ENCODE measurements at places on chromosomes 3 and 15.

DNA sequence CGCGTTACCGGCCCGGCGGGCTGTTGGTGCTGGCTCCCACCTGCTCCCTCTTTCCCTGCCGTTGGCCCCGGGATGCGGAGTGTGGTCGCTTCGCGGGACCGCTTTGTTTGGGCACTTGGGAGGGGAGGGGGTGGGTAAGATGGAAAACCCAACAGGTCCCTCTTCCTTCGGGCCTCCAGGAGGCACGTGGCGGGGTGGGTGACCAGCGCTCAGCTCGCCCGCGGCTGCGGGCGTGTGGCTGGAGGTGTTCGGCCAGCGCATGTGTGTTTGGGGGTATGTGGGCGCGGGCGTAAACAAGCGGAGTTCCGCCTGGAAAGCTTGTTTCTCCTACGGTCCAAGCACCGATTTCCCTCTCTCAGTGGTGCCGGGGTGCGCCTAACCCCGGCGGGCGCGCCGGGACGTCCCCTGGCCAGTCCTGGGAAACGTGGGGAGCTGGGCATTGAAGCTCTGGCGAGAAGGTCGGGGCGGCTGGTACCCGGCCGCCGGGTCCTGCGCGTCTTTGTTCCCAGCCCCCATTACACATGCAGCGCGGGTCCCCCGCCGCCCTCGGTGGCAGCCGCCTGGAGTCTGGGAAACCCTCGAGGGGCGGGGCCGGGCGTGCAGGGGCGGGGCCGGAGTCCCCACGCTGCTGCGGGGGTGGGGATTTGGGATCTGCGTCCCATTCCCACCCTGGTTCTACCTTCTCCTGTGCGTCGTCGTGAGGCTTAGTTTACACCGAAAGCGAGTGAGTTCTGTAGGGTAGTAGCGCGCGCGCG is 1.4 kb downstream of the ACVR2B start:
- peak; percentile 84 for DNase-seq

DNA sequence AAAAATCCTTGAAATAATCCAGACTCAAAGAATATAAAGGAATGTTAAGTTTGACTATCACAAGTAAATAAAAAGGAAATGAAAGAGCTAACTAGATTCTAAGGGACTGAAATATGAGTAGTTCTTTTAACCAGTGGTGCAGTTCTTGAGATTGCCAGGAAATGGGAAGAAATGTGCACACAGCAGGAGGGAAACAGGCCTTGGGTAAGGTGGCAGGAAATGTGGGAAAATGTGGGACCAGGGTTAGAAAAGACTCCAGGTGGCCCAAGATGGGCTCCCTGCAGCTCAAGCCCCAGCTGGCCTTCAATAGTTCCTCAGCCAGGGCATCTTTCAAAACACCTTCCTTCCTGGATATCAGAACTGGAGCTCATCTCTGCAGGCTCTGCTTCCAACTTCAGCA is 181.3 kb downstream of the ISL2 start:
- DNase-seq, result no peak

- no peak for DNase-seq
These were observed 209.9 kb upstream of the CTNNB1 start for GRCh38 chr3:40989141-40990061.

DNA sequence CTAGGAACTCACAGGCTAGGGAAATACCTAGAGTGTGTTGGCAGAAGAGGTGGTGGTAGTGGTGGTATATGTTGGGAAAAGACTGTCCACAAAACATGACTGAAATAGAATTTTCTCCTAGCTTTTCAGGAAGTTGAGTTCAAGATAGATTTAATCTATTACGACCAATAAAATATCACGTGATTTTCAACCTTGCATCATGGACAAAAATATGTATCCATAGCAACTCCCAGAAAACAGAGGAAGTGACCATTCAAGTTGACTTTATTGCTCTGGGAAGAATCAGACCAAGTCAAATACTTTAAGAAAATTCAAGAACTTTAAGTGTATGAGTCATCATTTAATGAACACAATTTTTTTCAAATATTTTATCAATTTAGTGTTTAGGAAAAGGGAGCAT is 347.0 kb upstream of the ZNF385D start:
- no peak for DNase-seq

- no peak for DNase-seq
These were observed 193.5 kb downstream of the FOXP1 start for GRCh38 chr3:71389911-71390573.

GRCh38 chr3:49053543-49053942 is 24.3 kb upstream of the IMPDH2 start:
- no peak for DNase-seq

DNA sequence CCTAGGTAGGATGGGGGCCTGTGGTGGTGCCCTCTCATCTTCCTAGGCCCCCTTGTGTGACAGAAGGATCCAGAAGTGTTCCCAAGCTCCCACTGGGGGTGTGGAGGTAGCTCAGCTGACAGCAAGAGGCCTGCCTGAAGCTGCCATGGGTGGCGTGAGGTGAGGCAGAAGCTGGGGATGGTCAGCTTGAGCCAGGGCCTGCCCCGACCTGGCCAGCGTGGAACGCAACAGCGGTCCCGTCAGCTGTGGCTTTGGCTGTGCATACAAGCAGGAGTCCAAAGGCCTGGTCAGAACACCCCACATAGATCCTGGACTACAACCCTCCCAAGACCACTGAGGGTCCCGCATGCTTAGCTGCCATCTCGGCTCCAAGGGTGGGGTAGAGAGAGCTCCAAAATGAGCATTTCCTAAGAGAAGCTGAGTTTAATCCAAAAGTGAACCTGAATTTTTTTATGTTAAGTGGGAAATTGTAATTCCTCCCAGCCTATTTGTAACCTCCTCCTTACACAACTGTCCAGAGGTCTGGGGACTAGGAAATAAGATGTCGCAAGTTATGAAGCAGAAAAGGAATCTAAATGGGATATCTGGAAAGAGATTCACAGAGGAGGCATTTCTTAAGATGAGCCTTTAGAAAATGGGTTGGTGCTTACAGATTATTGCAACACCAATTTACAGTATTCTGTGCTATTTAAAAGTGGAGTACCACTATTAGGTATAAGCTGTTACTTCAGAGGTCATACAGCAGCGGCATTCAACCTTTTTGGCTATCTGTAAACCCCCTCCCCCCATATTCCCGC is 9.9 kb upstream of the PLA2G4D start:
- no peak for DNase-seq

DNA sequence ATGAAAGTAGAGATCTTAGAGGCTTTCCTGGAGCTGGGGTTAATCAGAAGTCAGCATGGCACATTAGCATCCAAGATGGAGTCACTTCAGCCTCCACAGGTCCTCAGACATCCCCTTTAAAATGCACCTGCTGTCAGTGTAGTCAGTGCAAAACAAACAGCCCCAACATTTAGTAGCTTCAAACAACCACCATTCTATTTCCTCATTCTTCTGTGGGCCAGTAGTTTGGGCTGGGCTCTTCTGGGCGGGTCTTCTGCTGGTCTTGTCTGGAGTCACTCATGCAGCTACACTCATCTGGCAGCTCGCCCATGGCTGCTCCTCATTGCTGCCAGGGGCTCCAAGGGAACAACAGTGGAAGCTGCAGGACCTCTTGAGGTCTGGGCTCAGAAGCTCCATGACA is 99.9 kb downstream of the TLE3 start:
- DNase-seq, result no peak

DNA sequence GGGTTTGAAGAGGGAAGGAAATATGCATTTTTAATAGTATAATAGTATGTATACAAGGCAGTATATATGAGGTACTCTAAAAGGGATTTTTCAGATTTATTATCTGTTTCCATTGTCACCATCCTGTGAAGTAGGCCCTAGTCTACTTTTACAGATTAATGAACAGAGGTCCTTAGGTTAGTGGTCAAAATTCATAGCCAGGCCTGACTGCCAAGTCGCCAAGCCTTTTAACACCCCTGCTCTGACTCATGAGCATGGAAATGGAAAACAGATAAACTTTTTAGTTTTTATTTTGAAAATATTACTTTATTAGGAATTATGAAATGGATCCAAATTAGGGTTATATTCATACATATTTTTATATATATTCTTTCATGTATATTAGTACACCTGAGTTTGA is 146.9 kb downstream of the BBX start:
- DNase-seq, result no peak

GRCh38 chr3:42901073-42901415 is 4.9 kb upstream of the ZNF662 start:
- no peak for DNase-seq

- DNase-seq, result no peak
These were observed 139.9 kb downstream of the GREM1 start for GRCh38 chr15:32857732-32858131.

GRCh38 chr3:41467481-41467880 is 268.2 kb downstream of the CTNNB1 start:
- no peak for DNase-seq

GRCh38 chr15:36458411-36458810 is 121.0 kb upstream of the CDIN1 start:
- DNase-seq, result no peak

DNA sequence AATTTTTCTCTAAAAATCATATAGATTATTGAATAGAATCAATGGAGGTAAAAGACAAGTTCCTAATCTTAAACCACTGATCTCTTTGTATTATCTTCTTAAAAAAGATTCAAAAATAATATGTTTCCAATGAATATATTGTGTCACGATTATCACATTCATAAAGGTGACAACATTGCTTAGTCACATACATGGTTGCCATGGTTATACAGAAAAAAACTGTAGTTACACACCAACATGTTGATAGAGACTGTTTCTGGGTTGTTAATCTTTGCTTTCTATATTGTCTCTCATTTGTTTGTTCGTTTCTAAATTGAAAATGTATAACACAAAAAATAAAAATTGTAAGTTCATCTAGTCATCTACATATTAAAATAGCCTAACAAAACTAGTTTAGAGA is 376.0 kb upstream of the ALCAM start:
- no peak for DNase-seq

DNA sequence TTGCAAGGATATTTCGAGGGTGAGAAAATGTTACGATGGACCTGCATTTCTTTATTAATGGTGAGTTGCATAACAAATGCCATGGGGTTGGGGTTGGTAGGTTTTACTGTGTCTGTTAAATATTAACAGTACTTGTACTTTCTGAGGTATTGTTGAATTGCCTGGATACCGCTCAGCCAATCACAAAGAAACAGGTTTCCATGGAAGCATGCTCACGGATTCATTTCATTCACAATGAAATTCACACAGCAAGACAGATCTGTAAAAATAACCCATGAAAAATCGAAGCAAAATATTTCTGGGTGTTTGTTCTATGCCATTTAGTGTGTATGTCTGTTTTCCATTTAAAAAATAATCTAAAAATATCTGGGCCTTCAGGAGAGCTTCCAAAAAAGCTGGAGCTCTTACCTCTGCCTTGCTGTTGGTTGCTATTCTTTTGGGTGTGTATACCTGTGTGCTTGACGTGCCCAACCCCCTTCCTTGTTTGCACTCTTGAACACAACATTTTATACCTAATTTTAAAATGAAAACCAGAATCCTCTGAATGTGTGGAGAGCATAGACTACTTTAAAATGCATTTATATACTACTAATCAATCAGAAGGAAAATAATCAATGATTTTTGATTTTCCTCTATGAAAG is 479.8 kb upstream of the TBL1XR1 start:
- no peak for DNase-seq

DNA sequence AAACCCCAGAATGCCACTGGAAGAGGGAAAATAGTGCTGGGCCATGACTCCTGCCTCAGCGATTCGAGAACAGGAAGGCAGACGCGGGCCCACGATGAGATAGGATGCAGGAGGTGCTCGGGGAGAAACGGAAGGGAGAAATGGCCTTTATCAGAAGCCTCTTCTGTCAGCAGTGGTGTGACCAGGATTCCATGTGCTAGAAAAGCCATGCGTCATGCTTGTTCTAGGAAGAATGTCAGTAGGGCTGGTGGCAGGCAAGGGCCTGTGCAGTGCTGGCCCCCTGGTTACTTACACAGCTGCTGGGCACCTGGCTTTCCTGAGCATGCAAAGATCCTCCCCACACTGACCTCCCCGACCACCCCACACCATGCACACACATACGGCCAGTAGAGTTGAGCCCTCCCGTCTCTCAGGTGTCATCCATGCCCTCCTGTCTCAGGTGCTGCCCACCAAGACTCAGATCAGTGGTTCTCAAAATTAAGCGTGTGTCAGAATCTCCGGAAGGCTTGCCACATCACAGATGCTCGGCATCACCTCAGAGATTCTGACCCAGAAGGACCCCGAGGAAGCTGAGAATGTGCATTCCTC is 106.7 kb downstream of the ADAMTS17 start:
- DNase-seq, result no peak

- no peak for DNase-seq
These were observed 73.3 kb downstream of the SYNPR start for GRCh38 chr3:63351159-63352007.

- peak; percentile 61 for DNase-seq
These were observed 14.2 kb downstream of the TMEM43 start for GRCh38 chr3:14138878-14139655.

- no peak for DNase-seq
These were observed 26.8 kb downstream of the TRANK1 start for GRCh38 chr3:36918050-36918449.
